ENCODE measurements at places on chromosomes 5 and 9.

DNA sequence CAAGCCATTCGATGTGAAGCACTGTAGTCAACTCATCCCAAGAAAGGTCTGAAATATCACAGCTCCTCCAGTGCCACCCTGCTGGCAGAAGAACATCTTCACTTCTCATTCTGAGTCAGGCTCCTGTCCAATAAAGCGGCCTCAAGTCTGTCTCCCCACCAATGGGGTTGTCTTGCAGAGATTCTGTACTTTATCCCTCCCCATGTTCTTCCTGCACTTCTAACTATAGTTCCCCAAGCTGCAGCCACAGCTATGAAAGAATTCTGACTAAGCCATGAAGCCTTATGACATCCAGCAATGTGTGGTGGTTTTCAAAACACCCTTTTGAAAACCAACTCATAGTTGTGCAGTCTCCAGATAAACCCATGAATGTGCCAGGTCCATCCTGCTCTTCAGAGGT lies 6.8 kb downstream of the MACROH2A1 start:
- no peak for DNase-seq

DNA sequence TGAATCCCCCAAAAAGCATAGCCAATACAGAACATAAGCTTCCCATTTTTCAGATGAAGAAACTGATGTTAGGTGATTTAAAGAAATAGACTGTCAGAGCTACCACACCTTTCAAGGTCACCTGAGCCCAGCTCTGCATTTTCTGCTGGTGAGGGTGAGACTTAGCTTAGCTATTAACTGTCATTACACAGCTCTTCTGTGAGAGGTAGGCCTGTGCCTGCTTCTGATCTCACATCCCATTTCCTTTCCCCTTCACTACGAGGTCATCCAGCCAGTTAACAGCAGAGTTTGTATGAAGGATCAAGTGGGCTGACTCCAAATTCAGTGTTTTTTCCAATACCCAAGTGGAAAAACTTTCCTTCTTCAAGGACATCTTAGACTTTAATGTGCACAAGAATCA lies 528.6 kb upstream of the CLINT1 start:
- DNase-seq: no peak

- no peak for DNase-seq
These were observed 60.9 kb downstream of the YTHDC2 start for GRCh38 chr5:113574417-113574816.

GRCh38 chr9:129803676-129804060 lies 684 bp downstream of the TOR1B start:
- DNase-seq: no peak

- DNase-seq: no peak
These were observed 52.4 kb downstream of the MELK start for GRCh38 chr9:36625006-36625615.

DNA sequence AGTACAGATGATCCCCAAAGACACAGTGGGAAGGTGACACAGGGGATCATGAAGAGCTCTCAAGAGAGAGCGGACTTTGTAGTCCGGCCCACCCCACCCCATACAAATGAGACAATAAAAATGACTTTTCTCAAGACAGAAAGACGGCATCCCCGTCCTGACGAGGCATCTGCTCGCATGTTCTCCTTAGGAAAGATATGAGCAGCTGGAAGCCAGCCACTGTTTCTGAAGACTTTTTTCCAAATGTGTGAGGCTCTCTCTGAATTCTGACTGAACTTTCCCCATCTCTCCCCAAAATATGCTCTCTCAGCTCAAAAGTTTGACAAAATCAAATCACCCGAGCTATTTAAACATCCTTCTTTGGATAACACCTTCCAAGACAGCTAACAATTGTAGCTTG lies 105.2 kb downstream of the RFK start:
- no peak for DNase-seq

- no peak for DNase-seq
These were observed 150.4 kb upstream of the ERCC6L2 start for GRCh38 chr9:95725045-95725444.

DNA sequence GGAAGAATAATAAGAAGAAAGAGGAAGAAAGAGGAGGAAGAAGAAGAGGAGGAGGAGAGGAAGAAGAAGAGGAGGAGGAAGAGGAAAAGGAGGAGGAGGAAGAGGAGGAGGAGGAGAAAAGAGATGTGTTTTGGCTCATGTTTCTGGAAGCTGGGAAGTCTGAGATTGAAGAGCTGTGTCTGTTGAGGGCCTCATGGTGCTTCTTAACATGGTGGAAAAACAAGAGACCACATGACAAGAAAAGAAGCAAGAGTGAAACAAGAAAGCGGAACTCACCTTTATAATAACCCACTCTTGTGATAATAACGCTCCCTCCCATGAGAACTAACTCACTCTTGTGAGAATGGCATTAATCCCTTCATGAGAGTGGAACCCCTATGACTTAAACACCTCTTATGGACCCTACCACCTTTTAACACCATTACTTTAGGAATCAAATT lies 36.1 kb upstream of the RANBP6 start:
- DNase-seq: no peak

DNA sequence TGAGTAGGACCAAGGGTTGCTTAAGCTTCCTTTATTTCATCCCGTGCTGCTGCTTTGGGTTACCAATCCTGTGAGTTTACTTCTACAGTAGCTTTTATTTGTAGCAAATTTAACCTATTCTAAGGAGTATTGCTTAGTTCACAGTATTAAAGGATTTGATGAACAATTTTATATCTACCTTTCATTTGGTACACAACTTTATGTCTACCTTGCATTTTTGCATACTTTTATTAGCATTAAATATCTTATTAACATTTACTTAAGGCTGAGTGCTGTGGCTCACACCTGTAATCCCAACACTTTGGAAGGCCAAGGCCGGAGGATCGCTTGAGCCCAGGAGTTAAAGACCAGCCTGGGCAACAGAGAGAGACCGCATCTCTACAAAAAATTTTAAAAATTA lies 4.2 kb downstream of the GTF3C4 start:
- no peak for DNase-seq
